ENCODE measurements at places on chromosomes 6 and 20.

GRCh38 chr6:118867181-118867580 is 26.8 kb upstream of the ASF1A start:
- no peak for DNase-seq

GRCh38 chr6:105569706-105570105 is 166.8 kb upstream of the PREP start:
- DNase-seq: no peak

- no peak for DNase-seq
These were observed 11.4 kb downstream of the IYD start for GRCh38 chr6:150380256-150380655.

DNA sequence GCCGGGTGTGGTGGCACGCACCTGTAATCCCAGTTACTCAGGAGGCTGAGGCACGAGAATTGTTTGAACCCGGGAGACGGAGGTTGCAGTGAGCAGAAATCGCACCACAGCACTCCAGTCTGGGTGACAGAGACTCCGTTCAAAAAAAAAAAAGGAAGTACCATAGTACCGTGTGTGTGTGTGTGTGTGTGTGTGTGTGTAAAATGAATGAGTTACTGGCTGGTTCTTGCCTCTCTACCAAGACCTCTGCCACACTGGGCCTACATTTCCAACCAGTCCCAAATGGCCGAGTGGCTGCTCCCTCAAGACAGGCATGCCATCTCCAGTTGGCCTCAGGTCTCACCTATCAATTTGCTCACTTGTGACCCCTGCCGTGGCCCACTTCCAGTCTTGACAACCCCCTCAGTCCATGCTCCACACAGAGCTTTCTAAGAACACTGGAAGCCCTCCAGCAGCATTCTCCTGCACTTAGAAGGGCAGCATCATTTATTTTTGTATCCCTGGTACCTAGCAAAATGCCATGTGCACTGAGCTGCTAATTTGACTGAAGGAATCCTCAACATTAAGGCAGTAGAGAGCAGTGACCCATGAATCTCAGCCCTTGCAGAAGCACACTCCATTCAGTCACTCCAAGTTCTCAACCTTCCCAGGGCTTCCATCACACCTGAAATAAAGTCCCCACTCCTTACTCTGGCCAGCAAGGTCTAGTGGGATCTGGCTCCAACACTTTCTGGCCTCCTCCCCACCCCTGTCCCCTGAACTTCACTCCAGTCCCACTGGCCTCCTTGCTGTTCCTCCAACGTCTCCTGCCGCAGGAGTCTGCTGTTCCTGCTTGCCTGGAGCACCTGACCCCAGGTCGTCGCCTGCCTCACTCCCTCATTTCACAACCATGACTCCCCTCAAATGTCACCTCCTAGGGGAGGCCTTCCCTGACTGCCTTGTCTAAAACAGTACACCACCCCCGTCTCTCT is 29.9 kb downstream of the COX4I2 start:
- no peak for DNase-seq

- peak; percentile 11 for DNase-seq
These were observed 58.4 kb upstream of the ARID1B start for GRCh38 chr6:156718647-156719394.

GRCh38 chr6:123515715-123516114 is 121.0 kb downstream of the TRDN start:
- no peak for DNase-seq

GRCh38 chr20:18256440-18257090 is 31.8 kb upstream of the ZNF133 start:
- DNase-seq: no peak

GRCh38 chr6:11432091-11432490 is 105.5 kb upstream of the TMEM170B start:
- no peak for DNase-seq

DNA sequence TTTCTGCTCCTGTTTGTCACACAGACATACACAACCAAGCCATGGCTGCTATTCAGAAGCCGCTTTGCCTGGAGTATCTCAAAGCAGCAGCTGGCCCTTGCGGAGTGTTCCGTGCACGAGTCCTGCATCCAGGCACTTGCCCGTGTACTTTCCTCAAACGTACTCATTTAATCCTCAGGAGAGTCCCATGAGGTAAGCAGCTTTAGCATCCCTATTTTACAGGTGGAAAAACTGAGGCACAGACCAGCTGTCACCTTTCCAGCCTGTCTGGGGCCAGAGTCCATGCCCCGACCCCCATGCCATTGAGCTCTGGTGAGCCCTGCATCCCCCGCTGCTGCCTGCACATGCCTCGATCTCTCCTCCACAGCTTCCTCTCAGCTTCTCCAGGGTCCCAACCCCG is 130.0 kb downstream of the ERMARD start:
- DNase-seq: no peak

DNA sequence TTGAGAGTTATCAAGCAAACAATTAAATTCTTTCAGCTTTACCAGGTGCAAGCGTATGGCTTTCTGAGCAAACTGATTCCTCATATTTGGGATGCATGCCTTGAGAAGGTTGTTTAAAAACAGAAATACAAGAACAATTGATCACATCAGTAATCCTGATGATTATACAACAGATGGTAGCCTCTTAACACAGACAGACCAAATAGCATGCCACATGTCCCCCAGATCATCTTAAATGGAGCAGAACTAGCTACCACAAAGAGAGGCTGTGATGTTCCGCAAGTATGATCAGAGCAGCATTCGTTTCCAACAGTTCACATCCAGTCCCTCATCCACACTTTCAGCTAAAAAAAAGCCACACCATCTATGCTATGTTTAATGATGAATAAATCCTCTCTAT is 246.2 kb upstream of the NRSN1 start:
- peak; percentile 60 for DNase-seq

GRCh38 chr20:63121749-63122405 is 94.1 kb downstream of the YTHDF1 start:
- DNase-seq: no peak

- peak; percentile 87 for DNase-seq
These were observed 49.1 kb upstream of the PLCB1 start for GRCh38 chr20:8082989-8083388.

- DNase-seq: no peak
These were observed 70.8 kb upstream of the NXT1 start for GRCh38 chr20:23279836-23280235.

- no peak for DNase-seq
These were observed 282.2 kb downstream of the CDH26 start for GRCh38 chr20:60240415-60240814.

DNA sequence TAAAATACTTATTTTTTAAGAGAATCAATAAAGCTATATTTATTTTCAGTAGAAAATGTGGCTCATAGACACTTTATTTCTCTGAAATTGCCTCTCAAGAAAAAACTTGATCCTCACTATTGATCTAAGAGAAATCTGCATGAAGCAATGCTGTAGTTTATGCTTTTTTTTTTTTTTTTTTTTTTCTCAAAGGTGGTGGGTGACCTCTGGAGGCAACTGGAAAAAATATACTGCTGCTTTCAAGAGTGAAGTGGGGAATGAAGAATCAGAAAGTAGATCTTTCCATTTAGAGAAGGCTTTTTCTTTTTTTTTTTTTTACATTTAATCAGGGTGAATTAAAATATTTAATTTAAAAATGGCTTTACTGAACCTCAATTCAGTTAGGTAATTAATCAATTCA is 169.3 kb downstream of the SLC16A10 start:
- DNase-seq: no peak

DNA sequence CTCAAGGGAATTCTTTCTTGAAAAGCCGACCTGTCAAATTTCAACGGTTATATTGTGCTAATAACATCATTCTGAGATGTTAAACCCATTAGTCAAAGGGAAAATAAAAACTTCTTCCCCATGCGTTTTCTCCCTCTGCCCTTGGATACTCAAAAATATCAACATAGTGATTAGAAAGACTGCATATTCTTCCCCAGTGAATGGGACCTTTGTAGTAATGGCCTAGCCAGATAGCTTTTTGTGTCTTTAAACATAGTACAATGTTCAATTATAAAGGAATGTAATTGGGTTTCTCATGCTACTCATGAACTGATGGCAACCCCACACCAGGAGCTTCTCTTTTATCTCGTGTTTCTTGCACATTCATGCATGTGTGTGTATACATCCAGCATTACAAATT is 69.4 kb downstream of the PHACTR1 start:
- DNase-seq: no peak

- no peak for DNase-seq
These were observed 32.7 kb downstream of the WDR27 start for GRCh38 chr6:169669147-169669546.

DNA sequence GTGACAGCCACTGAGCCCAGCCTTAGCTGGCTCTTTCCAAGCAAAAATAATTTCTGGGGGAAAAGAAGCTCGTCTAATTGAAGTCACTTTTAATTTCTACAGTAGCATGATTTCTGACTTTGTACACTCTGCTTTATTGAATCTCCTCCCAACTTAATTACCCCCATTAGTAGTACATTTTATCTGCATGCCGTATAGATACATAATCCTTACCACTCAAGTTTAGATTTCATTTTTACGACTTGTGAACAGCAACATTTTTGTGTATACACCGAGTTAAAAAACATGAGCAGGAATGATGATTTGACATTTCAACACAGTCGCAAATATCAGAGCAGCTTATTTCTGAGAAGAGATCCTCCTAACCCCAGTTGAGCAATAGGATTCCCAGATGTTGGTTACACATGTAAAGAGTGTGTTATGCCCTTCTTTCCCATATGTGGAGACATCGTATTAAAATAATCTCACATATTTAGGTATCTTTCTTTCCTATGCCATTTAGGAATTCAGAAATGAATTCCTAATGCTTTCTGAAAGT is 127.3 kb upstream of the MTHFD1L start:
- no peak for DNase-seq

DNA sequence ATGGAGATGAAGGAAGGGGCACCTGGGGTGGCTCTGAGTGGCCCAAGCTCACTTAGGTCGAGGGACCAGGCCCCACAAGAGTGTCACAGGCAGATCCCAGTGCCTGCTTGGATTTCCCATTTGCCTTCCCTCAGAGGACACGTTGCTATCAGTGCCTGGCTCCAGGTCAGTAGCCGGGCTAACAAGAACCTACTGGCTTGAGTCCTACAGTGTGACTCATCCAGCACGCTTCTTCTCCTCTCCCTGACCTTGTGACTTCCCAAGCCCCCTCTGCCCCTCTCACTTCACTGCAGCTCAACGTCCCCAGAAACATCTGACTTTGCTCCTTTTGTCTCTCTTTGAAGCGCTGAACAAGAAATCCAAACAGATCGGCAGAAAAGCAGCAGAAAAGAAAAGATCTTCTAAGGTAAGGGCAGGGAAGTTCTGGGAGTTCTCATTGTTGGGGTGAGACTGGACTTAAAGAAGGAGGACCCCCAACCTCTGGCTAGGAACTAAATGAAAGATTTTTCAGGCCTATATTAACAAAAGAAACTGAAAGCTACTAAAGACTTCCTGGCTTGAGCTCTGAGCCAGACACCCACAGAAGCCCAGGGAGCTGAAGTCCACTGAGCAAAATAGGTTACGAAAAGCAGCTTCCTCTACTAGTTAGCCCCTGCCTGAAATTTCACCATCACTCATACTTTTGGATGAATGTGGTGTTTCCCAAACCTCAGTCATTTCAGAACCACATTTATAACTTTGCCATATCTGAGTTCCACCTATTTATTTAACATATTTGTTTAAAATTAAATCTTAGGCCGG is 21.5 kb downstream of the ASIP start:
- DNase-seq: no peak

GRCh38 chr20:54645445-54646155 is 170.2 kb downstream of the DOK5 start:
- no peak for DNase-seq

- no peak for DNase-seq
These were observed 3.9 kb upstream of the LTV1 start for GRCh38 chr6:143839196-143839595.

DNA sequence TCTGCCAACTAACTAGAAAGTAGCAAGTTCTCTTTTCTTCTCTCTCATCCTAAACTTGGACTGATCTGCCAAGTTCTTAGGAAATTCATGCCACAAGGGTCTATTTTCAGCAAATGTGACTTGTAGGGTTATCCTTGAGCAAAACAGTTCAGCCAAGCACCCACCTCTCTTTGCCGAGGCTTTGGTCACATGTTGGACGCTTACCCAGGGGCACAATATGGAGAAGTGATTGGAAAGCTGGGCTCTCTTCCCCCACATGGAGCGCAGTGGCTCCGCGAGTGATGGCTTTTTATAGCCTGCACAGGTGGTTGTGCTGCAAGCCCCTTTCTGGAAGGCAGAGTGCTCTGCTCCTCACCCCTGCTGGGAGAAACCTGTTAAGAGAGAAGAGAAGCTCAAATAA is 47.7 kb upstream of the FNDC1 start:
- peak; percentile 44 for DNase-seq

- no peak for DNase-seq
These were observed 10.5 kb upstream of the CEP43 start for GRCh38 chr6:166988674-166989201.

DNA sequence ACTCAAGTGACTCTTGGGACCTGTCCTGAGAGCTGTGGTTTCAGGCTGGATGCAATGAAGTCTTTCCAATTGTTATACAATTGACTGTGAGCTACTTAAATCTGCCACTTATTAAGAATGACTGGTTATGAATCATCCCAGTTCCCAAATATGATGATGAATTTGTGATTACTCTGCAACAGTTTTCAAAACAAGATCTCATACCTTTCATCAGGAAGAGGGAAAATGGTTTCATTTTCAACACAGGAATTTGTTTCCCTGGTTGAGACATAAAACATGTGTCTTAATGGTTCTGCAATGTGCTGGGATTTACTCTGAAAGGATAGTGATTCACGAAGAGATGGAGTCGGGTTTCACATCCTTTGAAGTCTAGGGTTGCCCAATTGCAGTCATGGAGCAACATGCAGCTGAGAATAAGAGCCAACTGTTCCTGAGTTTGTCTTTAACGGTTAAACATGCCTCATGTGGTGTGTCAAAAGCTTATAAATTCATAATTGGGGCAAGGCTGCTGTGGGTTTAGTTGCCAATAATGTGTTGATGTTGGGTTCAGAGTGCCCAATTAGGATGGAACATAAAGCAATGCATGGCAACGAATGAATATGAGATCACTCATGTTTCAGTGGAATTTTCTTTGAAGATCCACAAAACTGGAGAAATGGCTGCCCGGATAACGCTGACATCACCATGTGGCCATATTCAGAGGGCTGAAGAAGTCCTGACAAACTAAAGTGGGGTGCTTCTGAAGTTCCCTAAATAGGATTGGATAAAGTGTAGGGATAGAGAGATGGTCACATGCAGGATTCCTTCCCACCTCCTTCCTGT is 41.0 kb downstream of the CYP24A1 start:
- DNase-seq: peak; percentile 57

GRCh38 chr6:109445382-109445781 is 4.9 kb downstream of the SMPD2 start:
- no peak for DNase-seq

DNA sequence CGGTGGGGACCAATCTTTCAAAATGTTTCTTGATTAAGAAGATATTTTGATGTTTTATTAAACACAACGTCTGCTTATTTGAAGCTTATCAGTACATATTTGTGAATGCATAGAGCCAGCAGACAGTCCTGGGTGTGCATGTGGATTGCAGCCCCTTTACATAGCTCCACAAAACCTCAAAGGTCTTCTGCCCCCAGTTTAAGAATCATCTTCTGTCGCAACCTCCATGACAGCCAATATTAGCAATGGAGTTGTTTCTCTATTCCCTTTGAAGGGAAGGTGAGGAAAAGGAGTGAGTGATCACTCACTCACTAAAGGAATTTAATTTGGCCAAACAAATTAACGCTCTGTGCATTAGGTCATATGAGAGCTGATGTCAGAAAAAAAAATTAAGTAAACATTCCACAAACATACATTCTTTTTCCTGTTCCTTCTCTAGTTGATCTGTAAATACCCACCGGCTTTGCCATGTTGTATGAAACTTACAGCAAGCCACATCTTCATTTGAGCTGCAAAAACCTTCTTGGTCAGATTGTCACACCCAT is 152.9 kb downstream of the SIM1 start:
- DNase-seq: no peak
